ENCODE measurements at places on chromosomes 16 and 17. TPM values are rescaled to one million over a fixed set of nuclear protein-coding genes. Genes with fewer than 3 reads are reported as not detected.

GRCh38 chr17:12227547-12227946, 206.9 kb downstream of the MAP2K4 start:
- DNase-seq: no peak

- no peak for DNase-seq
These were observed 13.7 kb upstream of the MNT start for GRCh38 chr17:2414446-2415064.

GRCh38 chr17:62703261-62703775, 75.8 kb downstream of the MRC2 start:
- peak; percentile 33 for DNase-seq

SOCS7 gene
- 24.5 TPM for total RNA-seq

DNA sequence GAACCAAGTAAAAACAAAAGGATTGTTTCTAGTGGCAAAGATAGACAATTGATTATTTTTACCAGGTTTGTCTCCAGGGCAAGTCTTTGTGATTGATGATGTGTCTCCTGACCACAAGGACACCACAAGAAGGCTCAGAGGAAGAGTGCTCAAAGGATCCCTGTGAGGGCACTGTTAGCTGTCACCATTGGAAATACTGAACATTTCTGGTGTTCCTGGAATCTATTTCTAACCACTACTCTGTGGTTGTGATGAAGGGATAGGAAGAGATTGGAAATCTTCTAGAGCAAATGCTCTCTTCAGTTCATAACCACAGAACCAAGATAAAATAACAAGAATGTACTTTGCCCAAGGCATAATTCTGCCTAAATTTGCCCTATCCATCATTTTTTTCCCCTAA, 15.3 kb downstream of the RNF43 start:
- no peak for DNase-seq

CLEC3A gene
- total RNA-seq: not detected

GCGR gene
- not detected for total RNA-seq

DNA sequence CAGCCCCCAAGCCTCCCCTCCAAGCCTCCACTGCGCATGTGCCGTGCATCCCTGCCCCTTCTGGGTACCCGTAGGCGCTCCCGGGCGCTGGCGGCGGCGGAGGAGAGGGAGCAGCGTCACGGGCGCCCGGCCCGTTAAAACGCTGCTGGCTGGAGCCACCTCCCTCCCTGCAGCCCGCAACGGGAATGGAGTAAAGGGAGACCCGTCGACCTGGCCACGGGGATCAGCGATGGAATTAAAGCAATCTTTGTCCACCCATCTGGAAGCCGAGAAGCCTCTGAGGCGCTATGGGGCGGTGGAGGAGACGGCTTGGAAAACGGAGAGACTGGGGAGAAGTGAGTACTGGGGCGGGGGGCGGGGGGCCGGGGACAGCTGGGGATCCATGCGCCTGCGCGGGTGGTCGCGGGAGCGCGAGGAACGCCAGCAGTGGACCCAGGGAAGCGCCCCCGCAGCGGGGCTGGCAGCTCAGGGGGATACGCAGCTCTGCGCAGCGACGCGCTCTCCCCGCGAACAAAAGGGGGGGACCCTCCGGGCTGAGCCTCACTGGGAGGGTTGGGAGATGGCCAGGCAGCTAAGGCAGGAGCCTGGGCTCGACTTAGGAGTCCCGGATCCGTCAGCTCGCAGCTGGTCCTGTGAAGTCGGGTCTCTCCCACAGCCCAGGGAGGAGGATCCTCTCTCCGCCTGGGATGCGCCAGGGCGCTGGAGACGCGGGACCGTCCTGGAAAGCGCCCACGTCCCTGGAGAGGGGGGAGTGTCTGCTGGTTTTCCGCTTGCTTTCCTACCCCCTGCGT, at the start of gene BMERB1:
Gene BMERB1 (plus strand): TSS at position 164 of the 791 bp plus-strand sequence. CDS start 66 bp downstream, at position 230.
- peak; percentile 74 for DNase-seq

DNA sequence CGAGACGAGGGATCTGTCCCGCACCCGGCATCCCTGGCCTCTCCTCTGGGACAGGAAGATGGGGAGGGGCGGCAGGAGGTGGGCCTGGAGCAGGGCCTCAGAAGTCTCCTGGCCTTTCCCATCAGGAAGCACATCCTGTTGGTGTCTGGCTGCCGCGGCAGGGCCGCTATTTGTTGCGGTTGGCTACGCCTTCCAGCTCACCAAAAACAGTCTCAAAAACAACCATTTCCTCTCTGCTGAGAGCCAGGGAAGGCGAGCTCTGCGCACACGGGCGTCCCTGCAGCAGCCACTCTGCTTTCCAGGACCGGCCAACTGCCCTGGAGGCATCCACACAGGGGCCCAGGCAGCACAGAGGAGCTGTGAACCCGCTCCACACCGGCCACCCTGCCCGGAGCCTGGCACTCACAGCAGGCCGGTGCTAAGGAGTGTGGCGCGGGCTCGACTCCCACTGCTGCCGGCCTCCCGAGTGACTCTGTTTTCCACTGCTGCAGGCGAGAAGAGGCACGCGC, at the start of gene TMEM204:
Gene TMEM204 (plus strand): TSS at position 224 of the 509 bp plus-strand sequence. CDS start 610 bp downstream, outside the sequence.
- DNase-seq: peak; percentile 81

- DNase-seq: no peak
These were observed 241.6 kb upstream of the SALL1 start for GRCh38 chr16:51392521-51393187.

DNA sequence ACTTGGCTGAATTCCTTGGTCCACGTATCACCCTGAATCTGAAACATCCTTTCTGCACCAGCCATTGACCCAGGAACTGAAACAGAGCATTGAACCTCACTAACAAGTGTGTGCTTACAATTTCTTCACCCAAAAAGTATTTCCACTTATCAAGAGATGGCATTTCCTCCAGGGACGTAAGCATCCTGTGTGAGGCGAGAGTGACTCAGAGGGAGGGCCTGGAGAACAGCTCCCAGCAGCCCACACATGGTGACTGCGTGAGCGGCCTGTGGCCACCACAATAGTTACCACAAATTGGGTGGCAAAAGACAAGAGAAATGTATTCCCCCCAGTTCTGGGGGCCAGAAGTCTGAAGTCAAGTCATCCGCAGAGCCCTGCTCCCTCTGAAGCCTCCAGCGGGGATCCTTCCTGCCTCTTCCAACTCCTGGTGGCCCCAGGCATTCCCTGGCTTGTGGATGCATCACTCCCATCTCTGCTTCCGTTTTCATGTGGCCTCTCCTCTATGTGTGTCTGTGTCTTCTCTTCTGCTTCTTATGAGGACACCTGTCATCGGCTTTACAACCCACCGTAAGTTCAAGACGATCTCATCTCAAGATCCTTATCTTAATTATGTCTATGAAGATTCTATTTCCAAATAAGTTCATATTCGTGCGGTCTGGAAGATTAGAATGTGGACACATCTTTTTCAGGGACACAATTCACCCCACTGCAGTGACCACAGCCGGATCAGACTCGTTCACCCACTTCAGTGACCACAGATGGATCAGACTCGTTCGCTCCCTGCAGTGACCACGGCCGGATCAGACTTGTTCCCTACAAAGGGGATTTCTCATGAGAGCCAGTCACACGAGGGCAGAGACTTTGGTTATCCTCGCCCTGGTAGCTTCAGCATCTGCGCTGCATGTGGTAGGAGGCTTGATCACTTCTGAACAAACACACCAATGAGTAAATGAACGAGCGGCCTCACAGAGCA, 122.6 kb upstream of the FOXF1 start:
- no peak for DNase-seq

- DNase-seq: no peak
These were observed 48.3 kb upstream of the HAPSTR1 start for GRCh38 chr16:9042964-9043680.

GRCh38 chr17:82000803-82001570, 21.7 kb downstream of the CENPX start:
- no peak for DNase-seq

DNA sequence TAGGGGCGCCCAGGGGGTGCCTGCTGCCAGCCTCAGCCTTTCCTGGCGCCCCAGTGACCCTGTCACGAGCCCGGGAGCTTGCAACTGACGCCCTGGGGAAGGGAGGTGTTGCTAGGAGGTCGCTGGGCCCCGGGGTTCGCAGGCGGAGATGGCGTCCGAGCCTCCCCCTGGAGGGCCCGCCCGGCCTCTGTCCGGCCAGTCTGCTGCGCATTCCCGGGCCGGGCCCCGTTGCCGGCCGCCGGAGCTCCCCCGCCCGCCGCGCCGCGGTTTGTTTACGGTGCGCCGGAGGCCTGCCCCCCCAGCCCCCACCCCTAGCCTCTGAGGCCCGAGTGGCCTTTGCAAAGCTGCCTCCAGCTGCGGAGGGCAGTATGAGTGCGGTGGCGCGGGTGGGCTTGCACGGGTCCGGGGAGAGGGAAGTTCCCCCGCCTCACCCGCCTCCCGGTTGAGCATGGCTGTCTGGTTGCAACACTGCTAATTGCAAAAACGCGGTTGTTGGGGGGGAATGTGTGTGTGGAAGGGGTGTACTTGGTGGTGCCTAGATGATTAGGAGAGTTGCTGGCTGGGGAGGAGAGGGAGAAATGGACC, 514 bp downstream of the THRA start:
- peak; percentile 72 for DNase-seq

DNA sequence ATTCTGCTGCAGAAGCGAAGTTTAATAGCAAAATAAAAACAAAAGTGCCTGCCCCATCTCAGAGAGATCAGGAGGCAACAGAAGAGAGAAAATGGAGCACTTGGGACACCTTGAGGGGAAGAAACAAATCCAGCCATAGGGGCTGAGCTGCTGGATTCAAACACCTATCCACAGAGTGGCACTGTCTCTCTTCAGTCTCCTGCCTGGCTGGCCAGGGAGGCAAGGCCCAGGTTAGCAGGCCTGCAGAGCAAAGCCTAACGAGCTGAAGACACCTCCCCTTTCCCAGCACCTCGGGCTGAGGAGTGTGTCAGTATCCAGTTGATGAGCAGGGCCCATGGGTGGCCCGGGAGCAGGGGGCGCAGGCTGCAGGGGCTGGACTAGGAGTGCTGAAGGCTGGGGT, 8.8 kb upstream of the KRT31 start:
- DNase-seq: no peak

GRCh38 chr17:66555605-66556004, 253.2 kb downstream of the PRKCA start:
- no peak for DNase-seq

KRT12 gene
- total RNA-seq: not detected

TMEM94 gene
- total RNA-seq: 4.9 TPM

TP53TG3F gene
- total RNA-seq: not detected

DNA sequence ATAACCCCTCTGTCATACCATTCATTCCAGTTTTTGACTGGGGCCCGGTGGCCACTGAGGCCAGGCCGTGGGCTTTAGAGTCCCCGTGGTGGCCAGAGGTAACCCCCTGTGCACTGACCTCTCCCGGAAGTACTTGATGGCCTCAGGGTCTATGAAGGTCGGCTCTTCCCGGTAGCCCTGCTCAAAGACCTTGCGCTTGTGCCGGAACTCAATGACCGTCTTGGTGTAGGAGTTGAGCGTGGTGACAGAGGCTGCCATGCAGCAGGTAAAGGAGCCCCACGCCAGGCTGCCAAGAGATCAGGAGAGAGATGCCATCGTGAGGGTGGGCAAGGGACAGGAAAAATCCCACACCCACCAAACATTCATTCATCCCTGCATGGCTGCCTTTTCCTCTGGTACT, 234.8 kb downstream of the GSG1L start:
- no peak for DNase-seq

GRCh38 chr17:62626719-62627218, 701 bp upstream of the MRC2 start:
- DNase-seq: peak; percentile 84

CETP gene
- total RNA-seq: 2.8 TPM

- no peak for DNase-seq
These were observed 10.0 kb downstream of the SUPT4H1 start for GRCh38 chr17:58341861-58342475.

DNA sequence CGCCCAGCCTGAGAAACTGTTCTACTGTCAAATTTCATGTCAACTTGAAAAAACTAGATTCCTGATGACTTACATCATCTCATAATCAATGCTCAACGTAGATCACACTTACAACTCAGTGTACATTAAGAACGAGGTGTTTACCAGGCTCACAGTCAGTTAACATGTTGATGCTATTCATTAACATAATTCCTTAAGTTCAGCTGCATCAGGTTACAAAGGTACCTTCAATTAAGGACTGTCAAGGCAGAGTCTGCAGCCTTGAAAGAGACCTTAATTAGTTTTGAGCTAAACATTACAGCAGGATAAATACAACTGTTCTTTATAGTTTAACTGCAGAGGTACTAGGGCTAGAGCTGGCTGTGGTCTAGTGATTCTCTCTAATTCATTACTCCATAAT, 1.9 kb downstream of the GNA13 start:
- no peak for DNase-seq

- DNase-seq: no peak
These were observed 242.4 kb downstream of the C16orf95 start for GRCh38 chr16:87074641-87075318.

RNPS1 gene
- total RNA-seq: 36.1 TPM

MTMR4 gene
- total RNA-seq: 11.3 TPM

DNA sequence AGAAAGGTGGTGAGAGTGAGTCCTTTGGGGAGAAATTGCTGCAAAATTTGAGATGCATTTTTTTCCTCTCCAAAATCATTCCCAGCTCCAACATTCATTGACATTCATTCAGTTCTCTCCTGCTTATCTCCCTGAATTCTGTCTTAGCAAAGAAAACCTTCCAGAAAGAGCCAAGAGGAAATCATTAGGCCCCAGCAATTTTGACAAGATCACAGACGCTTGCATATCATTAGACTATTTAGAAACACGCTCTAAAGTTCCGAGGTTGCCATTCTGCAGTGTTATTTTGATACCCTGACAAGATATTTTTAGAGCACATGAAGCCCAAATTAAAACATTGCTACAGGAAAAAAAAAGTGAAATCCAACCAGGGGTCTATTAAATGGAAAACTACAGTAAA, 9.6 kb upstream of the CHCT1 start:
- no peak for DNase-seq

GRCh38 chr17:71842986-71843385, 277.8 kb upstream of the SOX9 start:
- no peak for DNase-seq

- no peak for DNase-seq
These were observed 5.1 kb downstream of the RNF112 start for GRCh38 chr17:19415806-19416775.

DNA sequence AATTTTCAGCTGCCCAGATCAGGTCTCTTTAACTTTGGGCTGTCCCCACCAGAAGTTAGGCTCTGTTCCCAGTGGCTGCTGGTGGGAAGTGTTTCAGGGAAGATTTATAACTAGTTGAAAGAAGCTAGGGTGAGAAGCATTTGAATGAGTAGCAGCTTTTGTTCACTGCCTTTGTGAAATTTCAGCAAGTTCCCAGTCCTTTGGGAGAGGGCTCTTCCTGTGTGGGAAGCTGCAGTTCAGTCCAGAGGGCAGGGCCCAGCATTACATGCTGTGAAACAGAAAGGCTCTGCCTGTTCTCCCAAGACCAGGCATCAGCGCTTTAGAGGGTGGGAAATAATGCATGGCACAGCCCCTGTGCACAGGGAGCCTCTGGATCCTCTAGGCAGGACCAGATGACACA, 17.8 kb downstream of the PROCA1 start:
- DNase-seq: no peak

- DNase-seq: no peak
These were observed 120.3 kb downstream of the ANKRD11 start for GRCh38 chr16:89370081-89370511.

DNA sequence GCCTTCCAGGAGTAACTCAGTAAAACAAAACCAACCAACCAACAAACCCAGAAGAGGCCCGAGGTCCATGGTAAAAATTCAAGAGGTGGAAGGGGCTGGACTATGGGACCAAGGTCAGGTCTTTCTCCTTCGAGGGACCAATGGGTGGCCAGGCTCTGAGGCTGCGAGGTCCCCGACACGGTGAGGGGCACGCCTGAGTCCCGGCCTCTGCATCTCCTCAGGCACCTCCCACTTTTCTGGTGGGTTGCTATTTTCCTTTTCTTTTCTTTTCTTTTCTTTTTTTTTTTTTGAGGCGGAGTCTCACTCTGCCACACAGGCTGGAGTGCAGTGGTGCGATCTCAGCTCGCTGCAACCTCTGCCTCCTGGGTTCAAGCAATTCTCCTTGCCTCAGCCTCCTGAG, 18.0 kb downstream of the CD7 start:
- DNase-seq: no peak
